Dermis microvascular lymphatic vessel endothelial cell (primary cell): ENCODE measurements at places on chromosomes 3 and 15.
A peak's percentile ranks its signal among the peaks of the same experiment; 100 is the strongest.

GRCh38 chr3:107797586-107797985 lies 274.8 kb downstream of the BBX start:
- DNase-seq, result no peak

DNA sequence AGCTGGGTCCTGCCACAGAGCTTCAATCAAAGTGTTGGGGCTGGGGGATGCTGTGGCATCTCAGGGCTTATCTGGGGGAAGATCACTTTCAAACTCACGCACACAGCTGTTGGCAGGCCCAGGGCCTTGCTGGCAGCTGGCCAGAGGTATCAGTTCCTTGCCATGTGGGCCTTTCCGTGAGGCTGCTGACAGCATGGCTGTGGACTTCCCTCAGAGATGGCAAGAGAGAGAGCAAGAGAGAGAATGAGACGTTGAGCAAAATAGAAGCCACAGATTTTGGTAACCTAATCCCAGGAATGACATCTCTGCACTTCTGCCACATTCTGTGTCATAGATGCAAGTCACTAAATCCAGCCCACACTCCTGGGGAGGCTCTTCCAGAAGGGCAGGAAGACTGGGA lies 91.0 kb downstream of the TPRG1 start:
- no peak for DNase-seq

- DNase-seq, result no peak
Measured at GRCh38 chr3:107939691-107940442, 151.0 kb downstream of the CD47 start.

DNA sequence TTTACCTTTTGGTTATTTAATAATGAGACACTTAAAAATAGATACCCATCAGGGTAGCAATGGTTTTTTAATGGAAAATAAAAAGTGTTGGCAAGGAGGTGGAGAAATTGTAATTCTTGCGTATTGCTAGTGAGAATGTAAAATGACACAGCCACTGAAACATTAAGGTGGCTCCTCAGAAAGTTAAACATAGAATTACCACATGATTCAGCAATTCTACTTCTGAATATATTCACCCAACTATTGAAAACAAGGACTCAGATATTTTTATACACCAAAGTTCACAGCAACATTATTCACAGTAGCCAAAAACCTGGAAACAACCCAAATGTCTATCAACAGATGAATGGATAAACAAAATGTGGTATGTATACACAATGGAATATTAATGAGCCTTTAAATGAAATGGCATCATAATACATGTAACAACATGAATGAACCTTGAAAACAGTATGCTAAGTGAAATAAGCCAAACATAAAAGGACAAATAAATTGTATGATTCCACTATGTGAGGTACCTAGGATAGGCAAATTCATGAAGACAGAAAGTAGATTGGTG lies 163.5 kb downstream of the IMPG2 start:
- no peak for DNase-seq

GRCh38 chr15:39429898-39430357 lies 151.0 kb upstream of the THBS1 start:
- peak; percentile 97 for DNase-seq

DNA sequence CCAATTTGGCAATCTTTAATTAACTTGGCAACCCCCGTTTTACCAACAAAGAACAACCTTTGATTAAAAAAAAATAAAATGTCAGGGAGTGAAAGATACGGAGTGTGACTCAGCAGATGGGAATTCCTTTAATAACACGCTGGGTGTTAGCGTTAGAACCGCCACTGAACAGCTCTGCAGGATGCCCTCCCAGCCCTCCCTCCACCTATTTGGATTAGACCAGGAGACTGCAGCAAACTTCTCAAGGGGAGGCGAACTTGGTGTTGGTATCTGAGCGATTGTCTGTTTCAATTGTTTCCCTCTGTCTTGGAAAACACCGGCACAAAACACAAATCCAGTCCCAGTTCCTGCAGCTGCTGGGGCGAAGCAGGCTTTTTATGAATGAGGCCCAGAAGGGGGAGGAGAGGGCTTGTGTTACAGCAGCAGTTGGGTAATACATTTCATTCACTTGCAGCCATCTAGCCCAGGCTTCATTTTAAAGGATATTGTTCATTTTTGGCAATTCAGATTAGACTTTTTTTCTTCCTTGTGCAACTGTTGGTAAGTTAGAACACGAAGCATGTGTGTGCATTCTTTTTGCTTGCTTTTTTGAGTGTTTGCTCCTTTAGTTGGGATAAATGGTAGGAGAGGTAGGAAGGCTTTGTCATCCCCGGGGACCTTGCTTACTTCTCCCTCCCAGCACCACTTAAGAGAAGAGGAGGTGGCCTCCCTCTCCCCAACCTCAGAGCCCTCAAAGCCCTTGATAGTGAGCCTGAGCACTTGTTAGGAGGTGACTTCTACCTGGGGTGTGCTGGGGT lies 152.3 kb downstream of the IGF1R start:
- DNase-seq, result peak; percentile 65

DNA sequence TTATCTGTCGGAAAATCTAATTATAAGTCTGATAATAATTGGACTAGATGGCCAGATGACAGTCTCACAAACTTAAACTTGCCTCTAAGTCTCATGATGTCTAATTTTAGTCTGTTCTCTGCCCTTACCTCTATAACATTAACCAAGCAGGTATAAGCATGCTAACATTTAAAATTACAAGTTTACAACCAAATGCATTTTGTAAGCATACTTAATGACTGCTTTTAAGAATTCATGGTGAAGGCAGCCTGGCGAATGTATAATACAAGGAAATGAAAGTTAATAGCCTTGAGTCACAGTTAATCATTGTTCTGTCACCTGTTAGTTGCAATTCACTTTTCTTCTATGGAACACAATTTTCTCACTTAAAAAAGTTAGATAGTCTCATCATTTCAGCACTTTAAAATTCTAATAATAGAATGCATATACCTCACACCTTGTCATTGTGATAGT lies 16.5 kb downstream of the BCHE start:
- DNase-seq, result no peak

DNA sequence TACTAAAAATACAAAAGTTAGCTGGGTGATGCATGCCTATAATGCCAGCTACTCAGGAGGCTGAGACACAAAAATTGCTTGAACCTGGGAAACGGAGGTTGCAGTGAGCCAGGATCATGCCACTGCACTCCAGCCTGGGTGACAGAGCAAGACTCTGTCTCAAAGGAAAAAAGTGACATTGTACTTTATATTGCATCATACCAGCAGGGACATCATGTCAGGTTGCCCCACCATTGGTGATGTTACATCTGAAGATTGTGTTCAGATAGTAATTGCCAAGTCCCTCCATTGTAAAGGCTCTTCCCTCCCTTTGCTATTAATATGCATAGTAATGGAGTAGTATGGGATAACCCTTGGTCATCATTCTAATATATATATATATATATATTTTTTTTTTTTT lies 44.8 kb downstream of the FOXL2 start:
- no peak for DNase-seq

- DNase-seq, result no peak
Measured at GRCh38 chr3:8365541-8365940, 136.1 kb upstream of the LMCD1 start.

GRCh38 chr15:61205346-61205921 lies 23.7 kb downstream of the RORA start:
- peak; percentile 10 for DNase-seq

- no peak for DNase-seq
Measured at GRCh38 chr3:9201266-9201665, 48.2 kb downstream of the SRGAP3 start.

DNA sequence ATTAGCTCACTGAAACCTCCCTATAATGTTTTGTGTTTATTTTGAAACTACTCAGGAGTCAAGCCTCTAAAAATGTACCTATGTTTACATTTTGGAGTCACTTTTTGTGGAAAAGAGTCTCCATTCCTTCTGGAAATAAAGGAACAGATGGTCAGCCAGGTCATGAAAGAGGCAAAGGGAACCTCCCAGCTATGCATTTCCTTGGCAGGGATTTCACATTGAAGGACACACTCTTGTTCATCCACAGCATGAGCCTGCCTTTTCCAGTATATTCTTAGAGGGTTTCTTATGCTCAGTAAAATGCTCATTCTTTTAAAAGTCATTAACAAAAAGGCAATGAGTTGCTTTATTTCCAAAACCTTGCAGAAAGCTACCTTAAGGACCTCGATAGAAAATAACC lies 20.8 kb downstream of the STAC start:
- DNase-seq, result no peak

GRCh38 chr3:14472471-14473351 lies 67.4 kb downstream of the GRIP2 start:
- DNase-seq, result no peak

GRCh38 chr15:85142312-85142711 lies 160.7 kb downstream of the PDE8A start:
- peak; percentile 89 for DNase-seq

- no peak for DNase-seq
Measured at GRCh38 chr15:101396484-101397261, 92.8 kb downstream of the PCSK6 start.

DNA sequence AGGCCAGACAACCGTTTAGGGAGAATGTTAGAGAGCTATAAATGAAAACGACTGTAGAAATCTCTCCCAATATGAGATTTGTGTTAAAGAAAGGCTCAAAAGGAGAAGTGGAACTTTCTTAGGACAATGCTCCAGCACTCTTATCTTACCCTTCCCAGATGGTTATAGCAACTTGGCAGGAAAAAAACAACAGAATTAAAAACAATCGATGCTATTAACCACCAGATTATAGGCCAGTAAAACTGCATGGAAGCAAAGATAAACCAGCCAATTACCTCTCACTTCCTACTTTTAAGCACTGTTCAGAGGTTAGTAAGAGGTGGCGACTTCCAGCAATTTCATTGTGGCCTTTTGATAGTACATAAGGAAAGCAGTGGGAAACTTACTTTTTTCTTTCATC lies 72.9 kb downstream of the TMCC1 start:
- peak; percentile 28 for DNase-seq

GRCh38 chr15:77527164-77527778 lies 105.4 kb downstream of the LINGO1 start:
- no peak for DNase-seq

- no peak for DNase-seq
Measured at GRCh38 chr15:29600262-29600661, 222.0 kb downstream of the TJP1 start.

GRCh38 chr15:80693682-80694610 lies 1.2 kb upstream of the ABHD17C start:
- DNase-seq, result peak; percentile 25

- DNase-seq, result no peak
Measured at GRCh38 chr3:123152687-123153086, 49.1 kb upstream of the SEC22A start.

DNA sequence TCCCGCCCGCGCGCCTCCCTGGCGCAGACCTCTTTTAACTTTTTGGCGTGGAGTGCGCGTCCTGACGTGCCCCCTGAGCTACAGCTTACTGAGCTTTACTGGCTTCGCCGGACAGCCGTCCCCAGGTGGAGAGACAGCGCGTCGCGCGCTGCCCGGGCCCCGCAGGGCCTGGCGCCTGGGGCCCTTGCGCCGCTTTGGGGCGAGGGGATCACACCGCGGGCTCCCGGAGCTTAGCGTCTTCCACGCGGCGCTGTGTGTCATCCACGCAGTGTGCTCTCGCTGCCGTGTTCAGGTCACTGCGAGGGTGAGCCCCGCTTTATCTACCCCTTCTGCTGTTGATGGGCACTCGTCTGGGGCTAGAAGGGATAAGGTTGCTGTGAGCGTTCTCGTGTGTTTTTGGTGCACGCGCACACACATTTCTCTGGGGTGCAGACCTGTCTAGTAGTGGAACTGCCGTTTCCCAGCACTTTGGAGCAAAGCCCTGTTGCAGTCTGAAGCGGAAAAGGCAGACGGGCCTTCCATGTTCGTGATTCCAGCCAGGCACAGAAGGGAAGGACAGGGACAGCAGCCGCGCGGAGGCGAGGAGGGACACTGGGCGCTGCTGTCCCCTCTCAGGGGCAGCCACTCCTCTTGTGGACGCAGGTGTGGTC lies 33.1 kb upstream of the ALDH1L1 start:
- DNase-seq, result no peak

GRCh38 chr3:50591196-50591741 lies 20.3 kb downstream of the CISH start:
- no peak for DNase-seq

DNA sequence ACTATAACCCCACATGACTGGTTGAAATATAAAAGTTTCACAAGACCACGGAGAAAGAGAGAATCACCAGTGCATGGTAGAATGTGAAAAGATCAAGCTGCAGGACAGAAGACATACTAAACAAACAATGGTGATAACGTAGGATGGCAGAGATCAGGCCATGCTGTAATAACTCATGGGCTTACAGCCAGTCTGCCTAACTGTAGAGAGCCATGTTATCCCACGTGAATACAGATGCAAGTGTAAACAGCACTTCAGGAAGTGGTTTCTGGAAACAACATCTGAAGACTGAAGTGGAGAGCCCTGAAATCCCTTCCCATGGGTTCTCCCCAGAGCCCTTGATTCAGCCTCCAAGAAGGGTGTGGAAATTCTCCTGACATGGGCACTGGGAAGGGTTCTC lies 103.2 kb upstream of the SLCO2A1 start:
- DNase-seq, result no peak

DNA sequence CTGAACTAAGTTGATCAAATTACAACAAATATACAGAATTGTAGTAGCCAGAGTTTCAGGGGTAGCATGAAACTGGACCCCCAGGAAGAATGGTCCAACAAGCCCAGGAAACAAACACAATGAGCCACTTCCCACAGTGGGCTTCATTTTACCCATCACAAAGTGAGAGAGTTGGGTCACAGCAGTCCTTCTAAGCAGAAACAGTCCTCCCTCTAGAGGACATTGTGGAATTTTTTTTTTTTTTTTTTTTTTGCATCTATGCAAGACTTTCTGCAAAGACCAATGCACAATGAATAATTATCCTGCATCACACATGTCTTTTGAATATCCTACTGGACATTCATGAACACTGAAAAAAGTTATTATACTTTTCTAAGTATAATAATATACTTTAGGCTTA lies 73.8 kb upstream of the ATP13A5 start:
- DNase-seq, result no peak

- no peak for DNase-seq
Measured at GRCh38 chr3:128823631-128824030, 55.8 kb upstream of the ACAD9 start.

DNA sequence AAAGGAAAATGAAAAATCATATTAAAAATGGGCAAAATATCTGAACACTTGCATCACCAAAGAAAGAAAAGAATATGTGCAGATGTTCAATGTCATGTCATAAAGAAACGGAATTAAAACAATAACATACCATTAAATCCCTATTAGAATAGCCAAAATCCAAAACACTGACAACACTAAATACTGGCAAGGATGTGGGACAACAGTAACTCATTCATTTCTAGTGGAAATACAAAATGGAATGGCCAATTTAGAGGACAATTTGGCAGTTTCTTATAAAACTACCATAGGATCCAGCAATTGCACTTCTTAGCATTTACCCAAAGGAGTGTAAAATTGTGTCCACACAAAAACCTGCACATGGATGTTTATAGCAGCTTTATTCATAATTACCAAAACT lies 542.5 kb upstream of the UBE2E2 start:
- DNase-seq, result no peak

DNA sequence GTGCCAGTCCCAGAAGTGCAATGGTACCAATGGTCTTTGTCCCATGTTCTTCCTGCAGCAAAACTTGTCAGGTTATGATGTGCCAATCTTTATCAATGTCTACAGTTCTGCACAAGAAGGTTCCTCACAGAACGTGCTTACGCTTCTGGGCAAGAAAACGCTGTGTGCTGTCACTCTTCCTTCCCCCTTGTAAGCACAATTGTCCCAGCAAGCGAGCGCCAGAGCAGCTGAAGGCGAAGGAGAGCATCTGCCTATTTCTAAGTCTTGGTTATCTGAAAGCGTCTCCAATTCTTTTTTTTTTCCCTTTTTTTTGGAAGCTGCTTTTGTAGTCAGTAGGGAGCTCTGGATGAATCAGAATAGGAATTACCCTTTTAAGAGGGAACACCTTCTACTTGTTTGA lies 514.4 kb downstream of the FGF12 start:
- no peak for DNase-seq
